Activated effector memory CD4-positive, alpha-beta T cell treated with Interleukin-2 at 50 U/mL for 16 hours (primary cell): ENCODE measurements at places on chromosomes 2 and 18.

DNA sequence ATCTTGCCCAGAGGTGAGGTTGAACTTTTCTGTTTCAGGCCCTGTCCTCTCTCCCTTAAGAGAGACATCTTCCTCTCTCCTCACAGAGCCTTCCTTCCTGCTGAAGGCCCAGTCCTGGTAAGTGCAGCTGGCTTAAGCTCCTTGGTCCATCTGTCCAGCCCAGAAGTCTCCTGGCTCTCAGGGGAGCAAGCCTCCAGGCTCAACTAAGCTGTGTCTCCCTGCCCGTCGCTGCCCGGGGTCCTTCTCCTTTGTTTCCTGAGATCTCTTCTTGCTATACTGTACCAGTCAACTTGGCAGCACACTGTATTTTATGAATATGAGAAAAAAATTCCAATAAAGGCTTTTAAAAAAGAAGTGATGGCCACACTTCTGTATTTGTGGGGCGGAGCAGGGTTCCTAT, 77.4 kb downstream of the KCNF1 start:
- DNase-seq: no peak

DNA sequence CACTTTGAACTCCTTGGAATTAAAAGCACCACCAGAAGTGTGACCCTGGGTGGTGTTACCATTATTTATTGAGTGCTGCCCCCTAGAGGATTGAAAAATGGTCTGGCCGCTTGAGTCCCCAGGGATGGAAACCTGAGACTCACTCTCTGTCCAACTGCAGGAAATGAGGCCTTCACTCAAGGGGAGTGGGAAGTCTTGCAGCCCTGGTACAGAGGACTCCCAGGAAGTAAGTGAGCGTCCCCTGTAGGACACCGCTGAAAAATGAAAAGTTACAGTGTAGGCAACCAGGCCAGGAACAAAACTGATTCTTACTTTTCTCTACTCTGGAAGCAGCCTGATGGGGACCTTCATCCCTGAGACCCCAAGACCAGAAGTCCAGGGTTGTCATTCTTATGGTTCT, 2.2 kb upstream of the NRP2 start:
- DNase-seq: no peak

GRCh38 chr18:75164479-75164878, 44.5 kb downstream of the PTGR3 start:
- DNase-seq: no peak

GRCh38 chr2:152221839-152222238, 46.3 kb upstream of the STAM2 start:
- no peak for DNase-seq

GRCh38 chr18:31190919-31191318, 28.3 kb upstream of the DSC1 start:
- no peak for DNase-seq

- DNase-seq: no peak
Measured at GRCh38 chr2:108304975-108305374, 16.3 kb downstream of the SULT1C2 start.

DNA sequence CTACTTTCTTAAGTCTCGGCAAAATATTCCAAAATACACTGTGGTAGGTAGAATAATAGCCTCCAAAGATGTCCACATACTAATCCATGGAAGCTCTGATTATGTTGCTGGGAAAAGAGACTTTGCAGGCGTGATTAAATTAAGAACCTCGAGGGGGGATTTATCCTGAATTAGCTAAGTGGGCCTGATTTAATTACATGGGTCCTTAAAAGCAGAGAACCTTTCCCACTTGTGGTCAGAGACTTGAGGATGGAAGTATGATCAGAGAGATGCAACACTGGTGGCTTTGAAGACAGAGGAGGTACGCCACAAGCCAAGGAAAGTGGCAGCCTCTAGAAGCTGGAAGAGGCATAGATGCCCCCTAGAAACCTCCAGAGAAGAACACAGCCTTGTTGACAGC, 2.8 kb downstream of the DYM start:
- DNase-seq: no peak

DNA sequence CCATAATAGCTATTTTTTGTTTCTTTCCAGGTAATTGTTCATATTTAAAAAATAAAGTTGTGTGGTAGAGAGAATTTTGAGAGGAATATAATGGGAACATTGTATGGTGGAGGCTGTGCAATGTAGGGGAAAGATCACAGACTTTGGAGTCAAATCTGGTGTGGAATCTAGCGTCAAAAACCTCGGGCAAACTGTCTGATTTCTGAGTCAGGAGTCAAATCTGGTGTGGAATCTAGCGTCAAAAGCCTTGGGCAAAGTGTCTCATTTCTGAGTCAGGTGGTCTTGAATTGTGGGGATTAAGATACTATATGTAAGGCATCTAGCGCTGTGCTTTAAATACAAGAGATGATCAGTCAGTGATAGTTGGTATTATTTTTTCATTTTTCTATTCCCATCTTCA, 5.1 kb downstream of the PTPN4 start:
- no peak for DNase-seq

DNA sequence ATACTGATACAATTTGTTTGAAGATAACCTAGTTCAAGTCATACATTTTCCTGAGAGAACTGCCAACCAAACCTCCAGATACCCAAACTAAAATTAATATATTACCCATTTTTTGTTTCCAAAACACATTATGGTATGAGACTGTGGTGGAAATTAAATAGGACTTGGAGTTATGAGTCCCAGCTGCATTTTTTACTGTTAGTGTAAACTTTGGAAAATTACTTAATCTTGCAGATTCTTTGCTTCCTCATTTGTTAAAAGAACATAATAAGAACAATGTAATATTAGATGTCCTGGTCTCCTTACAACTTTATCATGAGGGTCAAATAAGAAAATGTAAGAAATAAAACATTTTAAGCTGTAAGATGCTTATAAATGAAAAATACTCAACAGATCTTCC, 98.2 kb upstream of the TRIB2 start:
- DNase-seq: no peak

- no peak for DNase-seq
Measured at GRCh38 chr18:22628795-22629510, 211.2 kb upstream of the CTAGE1 start.
